NCI-H446 (cell line): ENCODE measurements at places on chromosomes 1 and 21.

GRCh38 chr1:214316593-214316992 lies 35.6 kb downstream of the SMYD2 start:
- DNase-seq: no peak

- peak; percentile 49 for DNase-seq
Observed at GRCh38 chr1:81760477-81761097, 40.1 kb upstream of the ADGRL2 start.

DNA sequence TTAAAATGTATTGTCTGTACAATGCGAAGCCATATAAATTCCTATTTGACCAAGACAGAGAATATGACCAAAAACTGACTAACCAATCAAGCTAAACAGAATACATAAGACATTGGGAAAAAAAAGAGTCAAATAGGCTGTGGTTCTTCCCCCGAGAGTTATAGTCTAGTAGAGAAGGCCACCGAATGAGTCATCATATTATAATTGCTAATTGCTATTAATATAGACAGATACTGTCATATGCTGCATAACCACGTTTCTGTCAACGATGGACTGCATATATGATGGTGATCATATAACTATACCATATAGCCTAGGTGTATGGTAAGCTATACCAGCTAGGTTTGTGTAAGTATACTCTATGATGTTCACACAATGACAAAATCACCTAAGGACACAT lies 82.5 kb downstream of the WDR64 start:
- DNase-seq: no peak

DNA sequence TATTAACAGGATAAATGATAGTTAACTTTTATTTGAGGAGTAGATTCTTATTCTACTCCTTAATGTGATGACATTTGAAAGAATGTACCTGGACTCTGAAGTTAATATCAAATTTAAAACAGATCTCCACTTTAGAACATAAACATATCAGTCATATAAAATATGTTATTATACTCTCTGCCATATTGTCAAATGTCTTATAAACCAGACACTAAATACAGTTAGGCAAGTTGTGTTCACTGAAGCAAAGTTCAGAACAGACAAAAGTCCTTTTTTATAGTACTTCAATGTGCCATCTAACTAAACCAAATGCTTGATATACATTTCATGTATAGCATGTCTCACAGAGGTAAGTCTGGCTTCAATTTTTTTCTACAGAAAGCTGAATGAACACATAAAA lies 285.2 kb downstream of the AKT3 start:
- no peak for DNase-seq

DNA sequence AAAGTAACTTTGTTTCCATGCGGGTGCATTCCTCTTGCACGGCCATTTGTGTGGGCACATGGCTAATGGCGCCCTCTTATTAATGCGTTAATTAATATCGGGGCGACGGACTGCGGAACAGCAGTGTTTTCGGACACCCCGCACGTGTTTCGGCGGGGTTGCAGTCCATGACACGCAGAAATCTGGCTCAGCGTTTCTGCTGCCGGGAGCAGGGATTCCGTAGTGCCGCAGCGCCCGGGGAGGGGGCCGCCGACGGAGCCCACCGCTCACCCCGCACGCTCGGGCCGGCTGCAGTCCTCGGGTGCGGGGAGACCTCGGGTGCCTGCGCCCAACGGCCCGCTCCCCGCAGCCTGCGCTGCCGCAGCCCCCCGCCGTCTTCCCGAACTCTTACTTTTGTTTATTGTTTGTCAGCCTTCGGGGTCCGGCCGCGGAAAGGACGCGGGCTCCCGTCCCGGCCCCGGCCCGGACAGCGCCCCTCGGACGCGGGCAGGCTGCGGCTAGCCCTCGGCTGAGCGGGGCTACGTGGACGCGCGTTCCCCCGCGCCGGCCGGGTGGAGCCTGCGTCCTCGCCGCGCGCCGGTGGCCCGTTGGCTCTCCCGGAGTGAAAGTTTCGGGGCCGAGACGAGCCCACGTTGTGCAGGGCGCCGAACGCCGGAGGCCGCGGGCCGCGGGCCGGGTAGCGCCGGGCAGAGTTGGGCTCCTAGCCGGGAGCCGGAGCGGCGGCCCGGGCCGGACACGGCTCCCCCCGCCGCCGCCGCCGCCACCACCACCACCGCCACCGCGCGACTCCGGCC lies 849 bp downstream of the NFIA start:
- DNase-seq: no peak

GRCh38 chr1:209729436-209729835 lies 24.8 kb downstream of the HSD11B1 start:
- no peak for DNase-seq

- no peak for DNase-seq
Observed at GRCh38 chr1:47709019-47709871, 271.4 kb downstream of the FOXD2 start.

DNA sequence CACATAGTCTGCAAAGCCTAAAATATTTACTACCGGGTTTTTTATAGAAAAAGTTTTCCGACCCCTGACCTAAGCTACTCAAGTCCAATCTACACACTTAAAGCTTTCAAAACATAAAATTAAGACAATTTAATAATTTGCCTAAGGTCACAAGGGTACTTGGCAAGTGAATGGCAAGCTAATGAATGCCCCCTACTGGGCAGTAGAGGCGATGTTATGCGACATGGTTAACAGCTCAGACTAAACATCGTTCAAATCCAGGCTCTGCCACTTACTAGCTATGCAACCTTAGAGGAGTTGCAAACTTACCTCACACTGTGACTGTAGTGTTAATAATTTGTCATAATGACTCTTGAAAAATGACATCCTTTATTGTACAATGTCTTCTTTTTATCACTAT lies 317.2 kb upstream of the NFIA start:
- DNase-seq: peak; percentile 65

- no peak for DNase-seq
Observed at GRCh38 chr1:222927031-222927430, 112.2 kb downstream of the DISP1 start.

DNA sequence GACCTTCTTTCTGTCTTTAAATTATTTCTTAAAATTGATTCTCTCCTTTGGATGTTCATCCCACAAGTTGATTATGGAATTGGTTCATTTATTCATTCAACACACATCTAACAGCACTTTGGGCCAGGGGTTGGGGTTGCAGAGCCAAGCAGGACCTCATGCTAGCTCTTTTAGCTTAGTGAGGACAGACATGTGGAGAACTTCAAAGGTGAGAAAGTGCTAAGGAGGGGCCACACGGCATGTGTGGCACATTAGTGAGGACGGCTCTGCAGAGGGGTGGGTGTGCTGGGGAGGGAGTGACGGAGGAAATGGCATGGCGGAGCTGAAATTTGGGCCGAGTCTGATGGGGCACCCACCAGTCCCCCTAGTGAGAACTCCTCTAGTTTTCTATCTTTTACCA lies 32.5 kb upstream of the VASH2 start:
- DNase-seq: no peak

DNA sequence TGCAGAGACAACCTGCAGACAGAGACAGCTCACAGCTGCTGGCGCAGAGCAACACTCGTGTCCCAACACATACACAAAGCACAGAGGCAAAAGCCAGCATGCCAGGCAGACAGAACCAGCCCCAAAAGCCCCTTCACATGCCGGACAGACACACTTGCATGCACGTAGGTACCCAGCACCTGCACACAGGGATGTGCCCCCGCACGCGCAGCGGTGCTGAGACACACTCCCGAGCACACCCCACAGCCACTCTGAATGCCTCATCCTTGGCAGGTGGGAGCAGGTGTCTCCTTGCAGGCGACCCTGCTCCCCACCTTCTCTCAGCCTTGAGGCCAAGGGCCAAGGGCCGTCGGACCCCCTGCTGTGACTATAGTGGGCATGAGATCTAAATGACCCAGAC lies 41.2 kb upstream of the ZC3H12A start:
- DNase-seq: no peak

GRCh38 chr21:26814386-26814785 lies 30.8 kb downstream of the ADAMTS1 start:
- DNase-seq: no peak
